ENCODE measurements at places on chromosomes 5 and 9. TPM values are rescaled to one million over a fixed set of nuclear protein-coding genes. Genes with fewer than 3 reads are reported as not detected.

Gene LMNB1
- 5.2 TPM for total RNA-seq

DNA sequence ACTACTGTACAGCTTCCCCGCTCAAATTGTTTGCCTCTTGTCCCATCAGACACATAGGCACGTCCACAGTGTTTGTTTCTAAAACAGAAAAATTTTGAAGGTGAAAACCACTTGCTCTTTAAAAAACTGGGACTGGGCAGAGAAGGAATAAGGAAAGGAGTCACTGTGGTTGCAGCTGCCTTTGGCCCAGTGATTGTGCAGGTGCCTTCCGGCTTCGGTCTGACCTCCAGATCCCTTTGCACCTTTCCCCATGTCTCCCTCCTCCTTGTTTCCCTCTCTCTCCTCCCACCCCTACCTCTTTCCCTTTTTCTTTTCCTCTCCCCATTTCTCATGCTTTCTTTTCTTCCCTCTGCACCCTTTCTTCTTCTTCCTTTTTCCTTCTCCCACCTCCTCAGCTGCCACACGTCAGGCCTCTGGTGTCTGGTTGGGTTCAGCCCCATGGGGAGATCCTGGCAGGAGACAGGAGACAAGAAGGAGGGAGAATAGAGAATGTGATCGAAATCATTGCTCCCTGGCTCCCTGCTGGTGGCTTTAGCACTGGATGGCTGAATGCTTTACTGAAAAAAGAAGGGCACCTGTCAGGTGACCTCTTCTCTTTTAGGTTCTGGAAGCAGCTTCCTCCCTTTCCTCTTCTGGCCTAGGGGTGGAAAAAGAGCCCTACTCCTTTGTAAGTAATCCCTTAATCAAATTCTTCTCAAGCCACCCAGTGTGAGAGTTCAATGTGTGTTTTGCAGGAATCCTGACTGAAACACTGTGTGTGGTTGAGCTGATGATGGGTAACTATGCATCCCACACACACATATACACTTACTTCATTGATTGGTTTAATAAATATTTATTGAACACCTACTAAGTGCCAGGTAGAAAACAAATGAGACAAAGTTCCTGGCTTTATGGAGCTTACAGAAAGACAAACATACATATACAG is 267.3 kb downstream of the MAST4 start:
- H3K36me3 ChIP-seq, result no peaks in the 10 kb centered on the region
- H3K4me3 ChIP-seq, result no peak overlapping the region
- H3K27ac ChIP-seq, result no peak overlapping the region

DNA sequence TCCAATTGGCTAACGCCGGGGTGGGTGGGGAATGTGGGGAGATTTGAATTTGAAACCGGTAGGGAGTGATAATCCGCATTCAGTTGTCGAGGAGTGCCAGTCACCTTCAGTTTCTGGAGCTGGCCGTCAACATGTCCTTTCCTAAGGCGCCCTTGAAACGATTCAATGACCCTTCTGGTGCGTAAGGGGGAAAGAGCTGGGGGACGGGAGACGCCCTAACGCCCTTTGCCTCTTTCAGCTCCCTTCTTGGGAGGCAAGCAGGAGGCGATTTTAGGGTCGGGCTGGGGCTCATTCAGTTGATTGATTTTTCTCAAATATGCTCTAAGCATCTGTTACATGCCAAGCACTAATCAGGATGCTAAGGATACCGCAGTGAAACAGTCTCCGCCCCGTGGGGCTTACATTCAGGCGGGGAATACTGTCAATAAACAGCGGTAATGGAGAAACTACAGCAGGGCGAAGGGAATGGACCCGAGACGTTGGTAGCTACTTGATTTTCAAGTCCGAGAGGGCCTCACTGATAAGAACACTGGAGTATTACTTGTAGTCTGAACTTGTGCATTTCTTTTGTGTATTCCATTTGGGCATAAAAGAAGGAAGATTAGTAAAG is at the start of gene HMMR:
TSS of gene HMMR (plus strand) at position 71 of the 610 bp plus-strand sequence. CDS start at position 132, 61 bp downstream.
- H3K36me3 ChIP-seq, result no peaks in the 10 kb centered on the region
- H3K4me1 ChIP-seq, result peaks cover 2% of the 10 kb centered on the region
- H3K27ac ChIP-seq, result peak within 1 kb of the TSS; percentile 8

Gene ADCY2
- total RNA-seq, result 7.1 TPM

GRCh38 chr9:28528049-28528448 is 954.8 kb upstream of the C9orf72 start:
- DNase-seq, result no peak
- no peak overlapping the region for H3K27ac ChIP-seq
- H3K4me1 ChIP-seq, result no peaks in the 10 kb centered on the region
- no peaks in the 10 kb centered on the region for H3K36me3 ChIP-seq
- no peaks in the 10 kb centered on the region for H3K27me3 ChIP-seq
- no peak overlapping the region for H3K4me3 ChIP-seq

DNA sequence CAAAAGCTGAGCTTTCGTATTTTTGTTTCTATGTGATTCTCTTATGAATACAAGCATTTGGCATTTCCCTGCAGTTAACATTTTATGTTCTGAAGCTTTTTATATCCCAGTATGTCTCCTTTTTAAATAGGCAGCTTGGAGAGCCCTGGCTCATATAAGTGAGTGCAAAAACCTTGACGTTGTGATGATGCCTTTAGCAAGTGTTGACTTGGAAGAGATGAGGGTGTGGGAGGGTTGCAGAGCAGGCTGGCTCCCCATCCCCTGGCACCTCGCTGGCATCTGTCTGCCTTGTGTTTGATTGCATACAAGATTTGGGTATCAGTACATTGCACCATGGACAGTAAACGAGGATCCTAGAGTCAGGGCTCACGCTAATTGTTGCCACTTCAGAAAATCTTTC is 42.1 kb upstream of the DIRAS2 start:
- H3K27ac ChIP-seq, result no peak overlapping the region
- H3K4me3 ChIP-seq, result no peak overlapping the region
- H3K27me3 ChIP-seq, result no peaks in the 10 kb centered on the region
- H3K4me1 ChIP-seq, result no peaks in the 10 kb centered on the region

GRCh38 chr9:137114220-137114612 is 317 bp downstream of the DPP7 start:
- no peaks in the 10 kb centered on the region for H3K27me3 ChIP-seq
- no peaks in the 10 kb centered on the region for H3K4me1 ChIP-seq
- H3K4me3 ChIP-seq, result peak overlapping the region; percentile 66

DNA sequence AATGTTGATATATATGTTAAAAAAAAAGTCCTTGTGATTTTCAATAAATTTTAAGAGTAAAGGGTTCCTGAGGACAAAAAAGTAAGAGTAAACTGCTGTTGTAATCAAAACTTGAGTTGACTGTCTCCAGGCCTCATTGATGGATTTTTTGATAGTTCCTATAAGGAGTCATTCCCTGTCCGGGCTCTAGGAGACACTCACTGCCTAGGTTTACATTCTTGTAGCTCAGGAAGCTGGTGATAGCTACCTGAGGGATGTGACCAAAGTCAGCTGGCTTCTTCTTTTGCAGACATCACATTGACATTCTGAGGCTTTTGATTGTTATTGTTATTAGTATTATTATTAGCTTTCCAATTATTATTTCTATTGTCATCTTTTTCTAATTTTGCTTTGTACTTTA is 116.5 kb upstream of the FBXL7 start:
- no peaks in the 10 kb centered on the region for H3K4me1 ChIP-seq
- H3K27ac ChIP-seq, result no peak overlapping the region
- no peaks in the 10 kb centered on the region for H3K27me3 ChIP-seq
- no peaks in the 10 kb centered on the region for H3K36me3 ChIP-seq
- H3K4me3 ChIP-seq, result no peak overlapping the region
- no peak for DNase-seq

Gene PHF24
- total RNA-seq, result 0.57 TPM

GRCh38 chr9:77455312-77455927 is 192.7 kb downstream of the GNA14 start:
- H3K27ac ChIP-seq, result no peak overlapping the region
- H3K27me3 ChIP-seq, result no peaks in the 10 kb centered on the region
- H3K4me1 ChIP-seq, result no peaks in the 10 kb centered on the region
- H3K36me3 ChIP-seq, result no peaks in the 10 kb centered on the region
- no peak for DNase-seq
- no peak overlapping the region for H3K4me3 ChIP-seq

- no peak for DNase-seq
- no peaks in the 10 kb centered on the region for H3K4me1 ChIP-seq
- H3K27ac ChIP-seq, result no peak overlapping the region
- no peaks in the 10 kb centered on the region for H3K36me3 ChIP-seq
- H3K4me3 ChIP-seq, result no peak overlapping the region
Observed at GRCh38 chr9:13603921-13604320, 324.4 kb upstream of the MPDZ start.

Gene RASA1
- total RNA-seq, result 25.3 TPM

DNA sequence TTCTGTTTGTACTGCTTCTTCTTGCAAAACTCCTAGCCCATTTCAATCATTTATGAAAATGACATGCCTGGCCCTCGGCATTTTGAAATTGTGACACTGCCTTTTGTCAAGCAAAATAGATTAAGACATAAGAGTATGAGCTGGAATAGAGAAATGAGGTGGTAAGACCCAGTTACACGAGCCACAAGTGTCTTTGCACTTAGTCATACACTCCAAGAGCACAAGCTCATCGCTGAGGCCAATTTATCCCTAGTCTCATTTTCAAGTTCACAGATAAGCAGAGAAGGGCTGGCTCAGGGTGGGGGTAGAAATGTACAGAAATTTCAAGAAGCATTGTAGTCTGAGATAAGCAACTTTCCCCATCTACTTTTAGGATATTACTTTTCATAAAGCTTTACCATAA is 40.6 kb upstream of the MAP1B start:
- no peak overlapping the region for H3K4me3 ChIP-seq
- H3K36me3 ChIP-seq, result no peaks in the 10 kb centered on the region
- no peaks in the 10 kb centered on the region for H3K4me1 ChIP-seq
- H3K27ac ChIP-seq, result no peak overlapping the region
- no peak for DNase-seq
- H3K27me3 ChIP-seq, result no peaks in the 10 kb centered on the region

DNA sequence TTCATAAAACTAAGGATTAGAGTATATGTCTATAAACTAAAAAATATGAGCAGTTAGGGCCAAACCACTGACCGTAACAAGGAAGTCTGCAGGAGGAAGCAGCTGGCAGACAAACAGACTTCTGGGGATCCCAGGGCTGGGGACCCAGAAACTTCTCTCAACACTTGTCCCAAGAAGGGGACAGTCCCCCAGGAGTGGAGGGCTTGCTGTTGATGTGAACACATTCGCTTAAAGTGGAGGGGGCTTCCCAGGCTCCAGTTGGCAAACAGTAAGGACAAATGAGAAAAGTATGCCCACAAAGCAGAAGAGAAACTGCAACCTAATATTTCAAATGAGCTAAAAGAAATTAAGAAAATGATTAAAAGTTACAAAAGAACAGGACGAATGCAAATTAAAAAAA is 83.7 kb downstream of the PDE8B start:
- H3K4me1 ChIP-seq, result peaks cover 3% of the 10 kb centered on the region
- H3K27ac ChIP-seq, result no peak overlapping the region
- H3K27me3 ChIP-seq, result no peaks in the 10 kb centered on the region
- no peak overlapping the region for H3K4me3 ChIP-seq

Gene OR1Q1
- not detected for total RNA-seq

DNA sequence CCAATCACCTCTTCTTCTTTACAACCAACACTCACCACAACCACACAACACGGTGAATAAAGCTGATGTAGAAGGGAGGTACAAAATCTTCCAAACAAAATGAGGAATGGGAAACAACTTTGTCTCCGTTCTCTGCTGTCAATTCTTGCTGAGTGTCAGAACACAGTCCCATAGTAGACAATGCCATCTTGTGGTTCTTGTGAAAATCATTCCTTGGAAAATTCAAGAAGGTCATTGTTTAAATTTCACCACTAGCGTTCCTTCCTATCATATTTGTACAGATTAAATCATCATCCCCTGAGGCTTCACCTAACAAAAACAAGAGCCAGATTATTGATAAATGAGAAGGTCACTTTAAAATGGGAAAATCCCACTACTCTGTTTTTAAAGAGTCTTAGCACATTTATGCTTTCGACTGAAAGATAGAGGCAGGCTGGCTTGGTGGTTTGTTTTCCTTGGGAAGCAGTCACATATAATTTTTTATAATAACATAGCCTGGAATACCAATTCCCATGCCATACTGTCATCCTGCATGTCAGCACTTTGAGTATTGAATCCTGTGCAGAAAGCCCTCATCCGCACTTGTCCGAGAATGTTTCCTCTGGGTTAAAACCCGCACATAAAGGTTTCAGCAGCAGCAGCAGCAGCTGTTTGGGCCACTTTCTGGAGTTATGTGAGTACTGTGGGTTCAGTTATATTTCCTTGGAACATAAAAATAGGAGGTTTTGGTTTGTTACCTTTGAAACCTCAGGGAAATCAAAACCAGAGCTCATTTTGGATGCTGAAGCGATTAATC is 395.0 kb upstream of the SMARCA2 start:
- no peak overlapping the region for H3K27ac ChIP-seq
- H3K4me1 ChIP-seq, result no peaks in the 10 kb centered on the region
- DNase-seq, result no peak

GRCh38 chr5:153991168-153991567 is 47.5 kb downstream of the FAM114A2 start:
- no peak for DNase-seq
- H3K4me3 ChIP-seq, result no peak overlapping the region
- H3K27ac ChIP-seq, result no peak overlapping the region

Gene NTNG2
- total RNA-seq, result 1.8 TPM

Gene C7
- total RNA-seq, result 412 TPM

DNA sequence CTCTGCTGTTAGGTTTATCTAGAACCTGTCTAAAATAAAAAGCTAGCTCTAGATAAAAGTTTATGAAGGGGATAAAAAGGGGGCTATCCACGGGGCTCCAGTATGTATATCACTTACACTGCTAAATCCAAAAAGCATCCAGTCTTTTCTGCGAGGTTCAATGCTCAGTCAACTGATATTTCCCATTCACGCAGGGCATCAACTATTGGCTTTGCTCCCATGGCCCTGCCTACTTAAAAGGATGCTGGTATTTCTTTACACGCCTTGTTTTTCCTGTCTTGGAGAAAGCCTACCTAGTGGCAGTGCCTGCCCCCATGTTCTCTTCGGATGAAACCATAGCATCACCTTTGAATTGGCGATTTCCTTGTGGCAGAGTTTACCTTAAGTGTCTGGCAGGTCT is 8.1 kb downstream of the SPRY4 start:
- no peak for DNase-seq
- H3K4me1 ChIP-seq, result no peaks in the 10 kb centered on the region
- H3K27ac ChIP-seq, result peak overlapping the region; percentile 56
- no peaks in the 10 kb centered on the region for H3K27me3 ChIP-seq

Gene CATSPER3
- total RNA-seq, result 0.29 TPM

DNA sequence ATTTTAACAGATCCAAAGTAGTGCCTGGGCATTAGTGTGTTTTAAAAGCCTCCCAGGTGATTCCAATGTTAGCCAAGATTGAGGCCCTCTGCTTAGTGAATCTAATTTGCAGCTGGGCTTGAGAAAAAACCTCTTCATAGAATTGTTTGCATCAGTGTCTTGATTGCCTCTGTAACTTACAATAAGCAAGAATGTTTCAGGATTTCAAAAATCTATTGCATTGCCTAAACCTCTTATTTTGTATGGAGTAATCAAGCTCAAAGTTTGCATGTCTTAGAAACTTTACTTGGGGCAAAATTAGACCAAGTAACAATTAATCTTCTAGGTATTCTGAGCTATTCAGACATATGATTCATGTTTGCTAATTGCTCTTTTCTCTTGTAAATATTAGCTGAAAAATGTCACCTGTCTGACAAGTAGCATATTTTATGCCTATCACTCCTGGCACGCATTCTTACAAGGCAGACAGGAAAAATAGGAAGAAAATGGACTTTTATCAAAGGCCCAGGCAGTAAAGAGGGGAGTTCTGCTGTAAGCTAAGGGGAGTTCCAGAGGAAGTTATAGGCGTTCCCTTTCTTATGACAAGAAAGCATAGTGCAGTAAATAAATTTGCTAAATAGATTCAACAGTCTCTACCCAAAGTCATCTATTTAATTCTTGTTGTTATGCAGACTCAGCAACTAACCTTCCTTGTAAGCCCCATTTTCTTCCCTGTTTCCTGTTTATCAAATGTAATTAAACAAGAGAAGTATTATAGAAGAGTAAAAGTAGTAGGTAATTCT is 21.0 kb downstream of the PDCD1LG2 start:
- H3K36me3 ChIP-seq, result peaks cover 1% of the 10 kb centered on the region
- no peak overlapping the region for H3K4me3 ChIP-seq
- H3K27me3 ChIP-seq, result no peaks in the 10 kb centered on the region
- DNase-seq, result no peak
- no peaks in the 10 kb centered on the region for H3K4me1 ChIP-seq

All from aorta (tissue), 5 donors.